Activated CD4-positive, alpha-beta T cell treated with anti-CD3 and anti-CD28 coated beads for 48 hours (primary cell): ENCODE measurements at places on chromosomes 7 and 10.

DNA sequence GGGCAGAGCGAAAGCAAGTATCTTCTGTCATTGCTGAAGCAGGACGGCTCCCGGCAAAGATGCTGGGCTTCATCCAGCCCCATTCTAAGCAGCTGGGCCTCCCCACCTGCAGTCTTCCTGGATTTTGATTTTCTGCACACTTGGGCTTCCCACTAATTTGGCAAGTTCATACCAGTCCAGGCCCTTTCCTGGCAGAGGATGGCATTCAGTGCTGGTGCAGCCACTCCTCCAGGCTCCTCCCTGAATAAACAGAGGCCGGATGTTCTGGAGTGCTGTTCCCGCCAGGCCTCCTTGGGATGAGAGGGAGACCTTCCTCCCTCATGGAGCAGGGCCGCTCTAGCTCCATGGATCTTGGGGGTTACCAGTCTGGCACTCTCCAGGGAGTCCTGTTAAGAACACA lies 3.4 kb downstream of the BAG3 start:
- DNase-seq, result no peak

DNA sequence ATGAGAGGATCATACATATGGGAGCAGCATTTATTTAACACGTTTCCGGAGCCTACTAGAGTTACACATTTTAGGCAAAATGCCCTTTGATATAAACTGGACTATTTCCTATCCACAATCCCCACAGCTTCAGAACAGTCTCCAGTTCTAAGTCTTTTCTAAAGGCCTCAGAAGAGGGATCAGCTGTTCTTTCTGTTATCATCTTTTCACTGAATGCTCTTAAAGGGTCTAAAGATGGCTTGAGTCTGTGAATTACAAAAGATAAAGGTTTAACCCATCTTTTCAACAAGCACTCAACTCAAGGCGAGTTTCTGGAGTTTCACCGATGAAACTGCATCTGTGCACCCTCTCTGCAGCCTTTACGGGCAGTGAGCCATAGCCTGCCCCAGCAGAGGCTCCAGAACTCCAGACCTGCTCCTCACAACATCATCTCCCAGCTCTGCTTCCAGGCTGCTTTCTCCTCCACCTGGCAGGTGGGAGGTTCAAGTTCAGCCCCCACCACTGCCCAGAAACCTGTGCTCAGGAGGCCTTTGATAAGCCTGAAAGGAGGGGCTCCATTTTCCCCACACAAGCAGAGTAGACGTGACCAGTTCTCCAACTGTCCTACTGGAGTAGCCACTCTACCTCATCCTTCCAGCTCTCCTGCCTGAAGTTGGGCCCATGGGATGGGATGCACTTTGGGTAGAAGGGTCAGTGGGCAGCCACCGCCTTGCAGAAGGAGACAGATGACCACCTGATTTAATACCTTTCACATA lies 53.4 kb downstream of the HSPA12A start:
- no peak for DNase-seq

DNA sequence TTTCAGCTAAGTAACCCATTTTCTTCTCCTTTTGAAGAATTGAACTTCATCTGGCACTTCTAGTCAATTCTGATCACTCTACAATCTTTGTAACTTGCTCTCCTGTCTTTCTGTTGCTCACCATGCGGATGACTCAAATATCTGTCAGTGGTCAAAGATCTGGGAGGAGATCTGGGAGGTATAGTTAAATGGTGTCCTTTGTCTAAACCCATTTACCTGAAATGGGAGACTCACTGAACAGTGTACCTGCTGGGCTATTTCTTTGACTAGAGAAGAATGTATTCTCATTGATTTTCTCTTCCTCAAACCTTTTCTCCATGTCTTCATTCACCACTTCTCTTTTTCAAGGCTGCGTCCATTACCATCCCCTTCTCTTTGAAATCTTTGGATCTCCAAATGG lies 42.0 kb upstream of the PCLO start:
- DNase-seq, result no peak

DNA sequence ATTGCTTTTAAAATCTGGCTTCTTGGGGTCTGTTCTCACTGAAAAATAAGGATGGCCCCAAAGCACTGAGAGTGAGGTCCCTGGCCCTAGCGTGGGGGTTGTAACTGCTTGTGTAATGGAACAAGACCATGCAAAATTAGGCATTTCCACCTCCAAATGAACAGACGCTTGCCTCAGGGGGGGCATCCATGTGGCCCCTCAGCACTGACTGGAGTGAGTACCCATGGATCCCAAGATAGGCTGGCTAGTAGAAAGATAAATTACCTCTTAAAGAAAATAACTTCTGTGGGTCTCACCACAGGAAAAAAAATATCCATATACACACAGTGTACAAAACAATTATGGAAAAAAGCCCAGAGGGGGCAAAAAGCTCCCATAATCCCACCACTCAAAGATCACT lies 15.2 kb upstream of the CPA1 start:
- DNase-seq, result no peak

GRCh38 chr7:25707768-25708620 lies 444.0 kb upstream of the NFE2L3 start:
- DNase-seq, result no peak

- no peak for DNase-seq
Observed at GRCh38 chr7:157300369-157300825, 36.4 kb upstream of the DNAJB6 start.

- DNase-seq, result no peak
Observed at GRCh38 chr10:116216676-116217075, 56.3 kb downstream of the GFRA1 start.

- DNase-seq, result no peak
Observed at GRCh38 chr7:16916738-16917137, 35.0 kb upstream of the AGR3 start.
